ENCODE measurements at places on chromosomes 2 and 18. TPM values are rescaled to one million over a fixed set of nuclear protein-coding genes. Genes with fewer than 3 reads are reported as not detected.

DNA sequence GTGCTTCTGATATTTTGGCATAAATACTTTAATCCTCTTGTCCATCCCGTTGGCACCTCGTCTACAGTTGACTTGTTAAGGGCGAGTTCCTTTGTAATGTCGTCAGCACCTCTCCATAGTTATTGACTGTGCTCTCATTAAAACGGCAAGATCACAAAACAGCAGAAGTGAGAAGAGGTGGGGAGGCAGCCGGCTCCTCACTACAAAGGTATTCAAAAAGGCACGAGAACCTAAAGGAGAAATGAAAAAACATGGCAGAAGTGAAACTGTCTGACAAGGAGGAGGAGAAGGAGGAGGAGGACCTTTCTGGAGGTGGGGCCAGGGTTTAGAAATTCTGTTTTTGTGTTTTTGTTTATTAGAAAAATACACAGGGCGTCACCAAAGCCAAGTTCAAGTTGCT, 235.6 kb downstream of the BCL11A start:
- peaks cover 29% of the 10 kb centered on the region for H3K4me1 ChIP-seq
- no peak overlapping the region for H3K27ac ChIP-seq
- peak overlapping the region; percentile 38 for H3K4me3 ChIP-seq
- peak; percentile 30 for DNase-seq

- H3K27ac ChIP-seq = no peak overlapping the region
- no peaks in the 10 kb centered on the region for H3K4me1 ChIP-seq
- DNase-seq = no peak
- no peak overlapping the region for H3K4me3 ChIP-seq
- no peaks in the 10 kb centered on the region for H3K27me3 ChIP-seq
Observed at GRCh38 chr18:34339155-34339554, 114.4 kb upstream of the NOL4 start.

GRCh38 chr2:234275515-234275914, 221.4 kb downstream of the ARL4C start:
- H3K4me3 ChIP-seq = no peak overlapping the region
- peaks cover 4% of the 10 kb centered on the region for H3K27me3 ChIP-seq
- DNase-seq = no peak
- no peak overlapping the region for H3K27ac ChIP-seq
- no peaks in the 10 kb centered on the region for H3K4me1 ChIP-seq

- no peaks in the 10 kb centered on the region for H3K27me3 ChIP-seq
- H3K4me1 ChIP-seq = no peaks in the 10 kb centered on the region
- H3K27ac ChIP-seq = no peak overlapping the region
- no peak overlapping the region for H3K4me3 ChIP-seq
- H3K36me3 ChIP-seq = no peaks in the 10 kb centered on the region
- DNase-seq = no peak
Observed at GRCh38 chr18:55999641-56000040, 411.6 kb upstream of the TCF4 start.

GMPPA gene
- polyA plus RNA-seq = 68.6 TPM

All from CD14-positive monocyte (primary cell).